Cardiac septum (tissue), 1 donor: ENCODE measurements at places on chromosomes 4 and X.

DNA sequence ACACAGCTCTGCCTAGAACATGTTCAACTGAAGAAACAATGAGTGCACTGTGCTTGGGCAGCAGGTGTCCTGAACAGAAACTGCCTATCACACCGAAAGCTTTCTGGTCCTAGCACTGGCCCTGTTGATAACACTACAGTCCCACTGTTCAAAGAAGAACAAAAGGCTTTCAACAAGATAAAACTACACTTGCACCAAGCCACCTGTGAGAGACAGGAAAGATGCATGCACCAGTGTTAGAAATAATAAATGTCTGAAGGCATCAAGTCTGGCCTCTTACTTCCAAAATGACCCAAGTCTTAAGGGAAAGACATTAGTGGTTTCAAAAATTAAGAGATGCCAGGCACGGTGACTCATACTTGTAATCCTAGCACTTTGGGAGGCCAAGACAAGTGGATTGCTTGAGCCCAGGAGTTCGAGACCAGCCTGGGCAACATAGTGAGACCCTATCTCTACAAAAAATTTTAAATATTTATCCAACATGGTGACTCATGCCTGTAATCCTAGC lies 68.7 kb downstream of the APBB2 start:
- DNase-seq = no peak

DNA sequence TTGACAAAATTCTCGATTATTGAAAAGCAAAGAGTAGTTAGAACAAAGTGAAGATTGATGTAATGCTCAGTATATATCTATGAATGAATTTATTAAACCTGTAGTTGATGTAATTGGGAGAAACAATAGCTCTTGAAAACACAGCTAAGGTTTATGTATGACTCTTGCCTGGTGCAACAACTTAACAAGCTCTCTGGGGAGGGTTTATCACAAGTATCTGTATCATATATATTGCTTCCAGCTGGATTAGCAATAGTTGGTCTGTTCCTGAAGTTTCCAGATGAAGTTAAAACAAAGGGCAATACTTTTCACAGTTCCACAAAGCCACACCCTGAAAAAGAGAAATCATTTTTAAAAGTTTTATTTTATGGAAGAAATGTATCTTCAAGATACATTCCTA lies 91.4 kb downstream of the ARSJ start:
- no peak for DNase-seq

DNA sequence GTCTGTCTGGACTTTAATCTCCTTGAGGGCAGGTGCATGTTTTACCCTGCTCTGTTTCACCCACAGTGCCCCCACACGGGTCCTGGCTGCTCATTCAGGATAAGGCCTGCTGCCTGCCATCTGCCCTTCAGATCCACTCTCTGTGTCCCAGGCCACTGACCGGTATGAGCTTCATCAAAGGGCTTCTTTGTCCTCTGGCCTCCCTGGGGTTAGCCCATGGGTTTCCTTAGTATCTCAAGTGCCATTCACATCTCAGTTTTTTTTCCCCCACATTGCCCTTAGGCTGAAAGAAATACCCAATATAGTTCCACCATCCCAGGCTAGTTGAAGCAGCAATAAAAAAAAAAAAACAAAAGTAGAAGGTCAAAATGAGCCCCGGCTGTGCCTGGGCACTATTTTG lies 9.3 kb downstream of the CD99L2 start:
- no peak for DNase-seq

DNA sequence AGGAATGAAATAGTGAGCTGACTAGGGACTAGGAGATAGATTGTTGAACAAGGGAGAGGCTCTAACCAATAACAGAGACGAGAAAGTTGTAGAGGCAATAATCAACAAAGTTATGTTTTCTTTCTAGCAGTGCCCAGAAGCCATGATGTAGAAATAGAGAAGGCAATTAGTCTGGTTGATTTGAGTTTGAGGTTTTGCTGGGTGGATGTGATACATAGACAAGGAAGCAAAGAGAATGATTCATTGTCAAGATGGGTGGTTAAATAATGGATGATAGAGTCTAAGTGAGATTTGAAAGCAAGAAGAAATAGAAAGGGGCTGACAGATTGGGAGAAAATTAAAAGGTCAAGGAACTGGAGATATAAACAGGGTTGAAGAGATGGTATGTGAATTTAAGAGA lies 11.2 kb downstream of the RBM41 start:
- no peak for DNase-seq

DNA sequence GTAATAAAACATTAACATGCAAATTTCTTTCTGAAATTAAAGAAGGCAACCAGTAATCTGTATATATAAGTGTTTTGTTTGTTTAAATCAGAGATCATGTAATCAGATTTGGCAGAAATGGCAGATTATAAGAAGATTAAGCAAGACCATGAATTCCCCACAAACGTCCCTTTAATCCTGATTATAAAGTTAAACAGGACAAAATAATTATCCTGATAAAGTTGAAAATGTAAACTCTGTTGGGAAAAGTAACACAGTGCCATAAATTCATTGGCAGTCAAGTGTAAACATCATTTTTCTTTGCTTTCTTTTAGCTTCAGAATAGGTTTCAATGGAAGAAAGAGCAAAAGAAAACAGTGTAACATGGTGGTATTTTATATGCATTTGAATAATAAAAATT lies 256.3 kb downstream of the KCNIP4 start:
- no peak for DNase-seq
